Progenitor cell of endocrine pancreas (in vitro differentiated cells): ENCODE measurements at places on chromosomes 5 and 9.

- peak; percentile 39 for DNase-seq
Observed at GRCh38 chr9:130444565-130445221, at the start of gene ASS1. Gene ASS1 (plus strand): TSS chr9:130444961. CDS start chr9:130452229, 7,268 bp downstream.

DNA sequence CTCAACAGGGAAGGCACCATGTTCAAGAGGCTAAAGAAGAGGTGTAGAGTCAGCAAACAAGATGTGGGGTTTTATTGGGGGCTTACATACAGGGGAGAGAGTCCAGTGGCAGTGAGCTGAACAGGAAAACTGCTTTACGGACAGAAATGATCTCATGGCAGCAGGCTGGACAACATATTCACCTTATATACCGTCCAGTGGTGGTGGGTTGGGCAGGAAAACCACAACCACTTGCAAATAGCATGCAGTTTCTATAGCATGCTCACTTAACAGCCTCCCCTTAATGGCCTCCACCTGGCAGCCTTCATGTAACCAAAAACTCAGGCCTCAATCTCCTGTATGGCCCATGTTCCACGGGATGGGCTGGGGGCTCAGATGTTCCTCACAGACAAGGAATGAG is 5.4 kb downstream of the TNFSF8 start:
- no peak for DNase-seq

- no peak for DNase-seq
Observed at GRCh38 chr9:292915-293314, 78.2 kb downstream of the DOCK8 start.

GRCh38 chr5:7478459-7478858 is 82.5 kb downstream of the ADCY2 start:
- no peak for DNase-seq
